ENCODE measurements at places on chromosomes 5 and 9.

DNA sequence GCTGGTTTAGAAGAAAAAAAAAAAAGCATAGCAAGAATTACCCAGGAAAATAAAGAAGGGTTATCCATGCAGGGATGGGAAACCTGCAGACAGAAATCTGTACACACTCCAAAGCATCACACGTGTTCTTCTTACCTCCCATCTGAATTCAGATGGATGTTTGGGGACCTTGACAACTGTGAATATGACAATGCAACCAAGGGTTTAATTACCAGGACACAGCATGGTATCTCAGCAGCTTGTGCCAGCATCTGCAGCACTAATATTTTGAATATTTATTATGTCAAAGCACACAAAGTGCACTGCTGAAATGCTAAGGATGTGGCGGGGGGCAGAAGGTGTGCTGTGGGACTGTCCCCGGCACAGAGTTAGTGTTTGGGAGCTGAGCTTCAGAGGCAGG, 47.9 kb downstream of the SLIT3 start:
- no peak for DNase-seq

DNA sequence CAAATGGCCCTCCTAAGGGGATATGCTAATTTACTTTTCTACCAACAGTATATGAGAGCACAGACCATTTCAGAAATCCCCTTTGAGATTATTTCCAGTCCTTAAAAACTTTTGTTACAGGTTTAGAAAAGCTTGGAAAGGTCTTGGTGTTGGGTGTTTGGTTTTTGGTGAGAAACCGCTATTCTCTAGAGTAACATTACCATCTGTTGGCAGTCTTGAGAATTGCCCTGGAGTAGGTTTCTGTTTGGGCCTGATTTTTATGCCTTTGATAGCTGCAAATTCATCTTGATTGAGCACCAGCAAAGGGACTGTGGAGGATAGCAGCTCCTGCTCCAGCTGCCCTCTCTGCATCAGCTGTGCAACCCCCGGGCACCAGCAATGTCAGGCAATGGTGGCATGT, 8.0 kb downstream of the NUDT2 start:
- no peak for DNase-seq

DNA sequence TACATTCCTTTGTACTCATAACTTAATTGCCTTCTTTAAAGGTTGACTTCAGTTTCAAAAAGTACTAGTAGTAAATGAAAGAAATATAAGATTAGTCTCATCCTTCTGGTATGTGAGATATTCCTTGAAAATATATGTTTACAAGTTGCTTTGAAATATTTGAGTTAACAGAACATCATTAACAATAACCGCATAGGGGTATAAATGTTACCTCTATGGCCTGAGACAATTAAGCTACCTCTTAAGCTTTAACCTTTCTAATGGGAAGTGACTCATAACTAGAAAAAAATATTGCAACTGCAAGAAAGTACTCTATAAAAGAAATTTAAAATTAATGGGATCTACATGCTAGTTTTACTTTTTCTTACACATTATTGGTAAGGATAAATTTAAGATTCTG, 399.0 kb downstream of the CDH10 start:
- no peak for DNase-seq

GRCh38 chr5:134041570-134042411, 37.0 kb upstream of the VDAC1 start:
- no peak for DNase-seq

DNA sequence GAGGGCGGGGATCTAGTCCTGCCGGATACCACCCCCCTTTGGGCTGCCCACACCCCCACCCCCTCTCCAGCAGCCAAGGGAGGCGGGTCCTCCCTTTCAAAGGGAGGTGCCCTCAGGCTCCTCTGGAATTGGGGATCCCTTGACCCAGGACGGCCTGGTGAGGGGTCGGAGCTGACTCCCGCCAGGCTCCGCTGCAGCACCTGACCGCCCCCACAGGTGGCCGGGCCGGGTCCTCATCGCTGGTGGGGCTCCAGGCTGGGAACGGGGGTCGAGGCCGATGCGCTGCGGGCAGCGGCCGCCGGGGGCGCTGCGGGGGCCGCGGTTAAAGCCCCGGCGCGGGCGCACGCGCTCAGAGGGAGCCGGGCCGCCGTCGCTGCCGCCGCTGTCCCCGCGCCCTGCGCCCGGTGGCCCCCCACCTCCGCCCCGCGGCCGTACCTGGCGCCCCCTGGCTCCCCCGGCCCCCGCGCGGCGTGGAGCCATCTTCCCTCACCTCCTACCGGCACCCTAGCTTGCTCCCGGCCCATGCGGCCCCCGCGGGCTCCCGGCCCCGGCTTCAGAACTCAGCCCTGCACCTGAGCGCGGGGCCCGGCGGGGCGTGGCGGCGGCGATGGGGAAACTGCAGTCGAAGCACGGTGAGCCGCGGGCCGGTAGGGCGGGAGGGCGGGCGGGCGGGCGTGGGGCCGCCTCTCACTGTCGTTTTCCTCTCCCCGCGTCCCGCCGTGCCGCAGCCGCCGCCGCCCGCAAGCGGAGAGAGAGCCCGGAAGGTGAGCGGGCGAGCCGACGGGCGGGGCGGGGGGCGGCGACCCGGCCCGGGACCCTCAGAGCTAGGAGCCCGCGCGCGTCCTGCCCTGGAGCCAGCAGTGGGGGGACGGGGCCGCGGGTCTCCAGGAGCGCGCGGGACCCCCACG, at the start of gene NKD2:
Gene NKD2, plus strand, starts transcription at position 352 of the 908 bp plus-strand sequence. Its CDS starts 256 bp downstream, at position 608.
- peak; percentile 57 for DNase-seq

DNA sequence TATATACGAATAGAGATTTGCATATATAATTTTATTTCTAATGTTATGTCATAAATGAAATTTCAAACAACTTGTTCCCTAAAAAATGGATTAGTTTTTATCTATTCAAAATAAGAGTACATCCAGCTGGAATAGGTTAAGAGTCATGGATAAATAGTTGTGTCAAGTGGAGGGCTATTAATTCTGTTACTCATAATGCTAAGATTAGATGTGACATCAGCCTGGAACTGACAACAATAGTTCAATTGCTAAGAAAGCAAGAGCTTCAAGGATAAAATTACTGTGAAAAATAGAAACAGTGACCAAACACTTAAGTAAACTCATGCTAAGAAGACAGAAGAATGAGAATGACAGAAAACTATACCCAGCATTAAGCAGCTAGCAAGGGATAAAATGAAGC, 92.2 kb upstream of the CDH9 start:
- no peak for DNase-seq

DNA sequence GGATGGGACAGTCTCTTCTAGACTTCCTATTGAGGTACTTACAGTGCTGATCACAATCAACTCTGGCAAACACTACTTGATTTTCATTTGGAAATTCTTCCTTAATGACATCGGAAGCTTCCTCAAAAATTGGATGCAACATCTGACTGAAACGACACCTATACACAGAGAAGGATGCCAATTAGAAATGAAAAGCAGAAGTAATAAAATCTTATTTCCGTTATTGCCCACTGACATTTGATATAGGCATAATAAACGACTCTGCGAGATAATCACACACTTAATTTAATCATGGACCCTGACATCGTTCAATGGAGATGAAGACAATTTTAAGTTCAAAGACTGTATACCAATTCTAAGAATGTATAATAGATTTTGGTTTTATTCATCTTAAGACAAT, 46.4 kb downstream of the ERP44 start:
- no peak for DNase-seq

DNA sequence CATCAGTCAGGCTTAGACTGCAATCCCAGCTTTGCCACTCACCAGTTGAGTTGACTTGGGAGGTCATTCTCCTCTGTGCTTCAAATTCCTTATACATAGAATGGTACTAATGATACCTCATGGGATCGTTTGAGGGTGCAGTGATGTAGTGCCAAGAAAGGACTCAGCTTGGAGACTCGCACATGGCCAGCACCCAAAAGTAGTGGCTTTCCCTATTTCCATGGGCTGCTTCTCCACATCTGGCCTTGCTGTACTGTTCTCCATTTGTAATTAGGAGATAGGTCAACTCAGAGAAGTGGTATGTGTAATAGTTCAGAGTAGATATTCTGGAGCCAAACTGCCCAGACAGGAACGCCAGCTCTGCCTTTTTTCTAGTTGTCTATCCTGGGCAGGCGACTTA, 5.5 kb downstream of the CCL19 start:
- no peak for DNase-seq

DNA sequence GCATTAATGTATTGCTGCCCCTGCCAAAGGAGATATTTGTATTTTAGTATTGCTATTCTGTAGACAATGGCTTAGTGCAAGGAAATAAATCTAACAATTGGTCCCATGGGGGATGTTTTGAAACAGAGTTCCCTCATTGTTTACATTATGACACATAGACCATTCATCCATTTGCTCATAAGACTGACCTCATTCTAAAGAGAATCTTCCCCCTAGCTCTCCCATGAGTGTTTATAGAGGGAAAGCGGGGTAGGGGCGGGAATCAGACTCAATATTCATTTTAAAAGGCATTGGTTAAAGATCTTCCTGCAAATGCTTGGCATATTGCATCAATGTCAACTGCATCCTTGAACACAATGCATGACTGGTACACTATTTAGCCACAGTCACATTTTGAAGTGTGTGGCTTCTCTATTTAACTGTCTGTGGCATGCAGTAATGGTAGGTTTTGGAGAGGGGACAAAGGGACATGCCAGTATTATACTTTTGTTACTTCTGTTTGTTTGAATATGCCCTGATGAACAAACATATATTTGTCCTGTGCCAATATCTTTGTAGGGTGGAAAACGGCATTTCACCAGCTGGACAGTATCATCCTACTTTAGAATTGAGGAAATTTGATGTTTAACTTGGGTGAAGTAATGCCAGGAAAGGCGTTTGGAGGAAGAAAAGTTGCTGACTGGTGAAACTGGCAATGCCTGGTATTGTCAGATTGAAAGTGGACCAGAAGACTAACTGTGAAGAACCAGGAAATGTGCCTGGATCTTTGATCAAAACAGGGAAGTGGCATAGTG, 84.1 kb upstream of the MEGF10 start:
- DNase-seq = no peak

- no peak for DNase-seq
Observed at GRCh38 chr5:139150367-139150999, 47.7 kb downstream of the SIL1 start.

DNA sequence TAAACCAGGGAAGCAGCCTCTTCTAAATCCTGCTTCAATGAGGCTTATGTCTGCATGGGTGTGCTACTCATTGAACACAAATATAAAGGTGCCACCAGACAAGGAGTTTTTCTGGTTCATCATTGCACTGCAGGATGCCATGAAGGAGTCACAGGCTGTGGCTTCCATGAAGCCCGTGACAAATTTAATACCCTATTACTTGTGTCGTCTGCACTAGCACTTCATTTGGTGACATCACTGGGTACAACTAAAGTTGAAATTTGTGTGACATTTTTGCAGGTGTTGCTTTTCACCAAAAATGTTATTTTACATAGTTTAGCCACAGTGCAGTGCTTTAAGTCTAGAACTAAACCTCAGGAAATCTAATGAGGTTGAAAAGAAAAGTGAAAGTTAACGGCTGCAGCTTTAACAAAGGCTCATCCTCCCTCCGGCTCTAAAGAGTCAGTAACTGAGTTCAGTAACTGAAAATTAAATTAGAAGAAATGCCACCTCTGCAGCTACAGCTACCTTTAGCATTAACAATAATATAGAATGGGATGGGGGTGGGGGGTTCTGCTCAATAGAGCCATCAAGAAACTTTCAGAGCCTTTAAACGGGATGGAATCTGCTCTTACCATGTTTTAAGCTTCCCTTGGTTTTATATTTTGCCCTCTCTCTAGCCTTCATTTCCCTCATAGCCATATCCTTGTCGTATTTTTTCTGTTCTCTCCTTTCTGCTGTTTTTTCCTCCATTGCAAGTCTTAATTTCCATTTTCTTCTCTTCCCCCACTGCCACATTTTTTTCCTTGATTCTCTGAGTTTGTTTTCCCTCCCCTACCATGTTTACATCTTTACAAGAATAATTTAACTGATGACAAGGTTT, 233.8 kb upstream of the TMEM161B start:
- no peak for DNase-seq

DNA sequence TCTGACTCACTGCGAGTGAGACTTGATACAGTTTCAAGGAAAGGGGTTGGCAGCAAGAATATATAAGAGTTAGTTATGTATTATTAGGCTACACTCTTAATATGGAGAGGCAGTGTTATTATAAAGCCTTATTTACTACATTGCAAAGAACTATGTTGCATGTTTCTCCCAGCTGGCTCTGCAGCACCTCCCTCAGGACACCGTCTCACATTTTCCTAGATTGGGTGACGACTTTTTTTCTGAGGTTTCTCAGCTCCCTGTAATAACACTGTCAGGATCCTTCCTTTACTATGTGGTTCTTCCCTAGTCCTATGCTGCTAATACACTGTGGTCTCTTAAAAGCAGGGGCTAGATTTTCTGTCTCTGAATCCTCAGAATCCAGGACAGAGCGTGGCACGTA, 153.7 kb downstream of the INSYN2B start:
- DNase-seq = no peak

DNA sequence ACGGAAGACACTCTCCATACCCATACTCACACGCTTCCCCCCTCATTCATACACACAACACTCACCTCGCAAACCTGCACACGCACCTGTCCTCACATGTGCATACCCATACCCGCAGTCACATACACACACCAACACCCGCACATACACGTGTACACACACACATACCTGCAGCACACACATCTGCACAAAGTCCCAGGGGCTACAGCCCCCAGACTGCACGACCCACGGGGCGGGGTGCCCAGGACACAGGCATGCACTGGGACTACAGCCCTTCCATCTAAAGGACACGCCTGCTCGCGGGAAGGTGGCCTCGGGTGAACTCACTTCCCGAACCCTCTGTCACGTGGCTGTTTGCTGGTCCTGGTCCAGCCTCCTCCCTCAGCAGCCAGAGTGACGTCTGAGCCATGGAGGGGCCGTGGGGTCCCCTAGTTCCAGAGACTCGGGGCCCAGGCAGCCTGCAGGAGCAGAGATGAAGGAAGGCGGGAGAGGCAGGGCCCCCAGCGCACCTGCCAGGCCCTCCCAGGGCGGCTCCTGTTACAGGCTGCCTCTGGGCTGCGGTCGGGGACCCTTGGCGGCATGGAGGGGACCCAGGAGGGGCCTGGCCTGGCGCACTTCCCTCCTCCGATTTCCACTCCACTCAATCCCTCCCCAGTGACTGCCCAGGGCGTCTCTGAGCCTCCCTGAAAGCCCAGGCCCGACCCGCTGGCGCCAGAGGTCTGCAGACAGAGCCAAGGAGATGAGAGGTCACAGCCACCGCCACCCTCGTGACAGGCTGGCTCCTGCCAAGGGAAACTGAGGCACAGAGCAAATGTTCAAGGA, 8.1 kb downstream of the SLC12A7 start:
- DNase-seq = no peak

GRCh38 chr9:133063159-133063499, 1.3 kb downstream of the CEL start:
- DNase-seq = no peak

DNA sequence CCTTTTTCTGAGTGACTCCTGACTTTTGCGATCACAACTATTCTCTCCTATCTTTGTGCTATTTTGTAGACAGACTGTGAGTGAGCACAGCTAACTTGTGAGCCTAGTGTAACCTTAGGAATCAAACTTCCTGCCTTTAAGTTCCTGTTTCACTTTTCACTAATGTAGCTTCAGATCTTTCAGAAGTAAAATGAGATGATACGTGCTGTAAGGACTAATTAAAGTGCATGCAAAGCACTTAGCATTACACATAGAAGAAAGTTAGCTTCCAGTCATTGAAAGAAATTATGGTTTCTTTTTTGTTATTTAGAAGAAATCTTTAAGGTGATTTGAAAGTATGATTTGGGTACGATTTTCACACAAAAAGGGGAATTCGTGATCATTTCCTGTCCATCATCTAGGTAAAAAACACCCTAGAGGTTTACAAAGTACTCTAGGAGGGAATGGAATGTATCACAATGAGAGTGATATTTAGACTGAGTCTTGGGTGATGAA, 122.7 kb downstream of the ST8SIA4 start:
- DNase-seq = peak; percentile 30
